ENCODE measurements at places on chromosomes 6 and 20.
A peak's percentile ranks its signal among the peaks of the same experiment; 100 is the strongest.

- H3K27ac ChIP-seq, result no peak overlapping the region
- no peak overlapping the region for H3K4me3 ChIP-seq
- no peaks in the 10 kb centered on the region for H3K36me3 ChIP-seq
- peaks cover 17% of the 10 kb centered on the region for H3K27me3 ChIP-seq
- H3K4me1 ChIP-seq, result no peaks in the 10 kb centered on the region
Observed at GRCh38 chr6:130766239-130767144, 60.7 kb upstream of the SMLR1 start.

DNA sequence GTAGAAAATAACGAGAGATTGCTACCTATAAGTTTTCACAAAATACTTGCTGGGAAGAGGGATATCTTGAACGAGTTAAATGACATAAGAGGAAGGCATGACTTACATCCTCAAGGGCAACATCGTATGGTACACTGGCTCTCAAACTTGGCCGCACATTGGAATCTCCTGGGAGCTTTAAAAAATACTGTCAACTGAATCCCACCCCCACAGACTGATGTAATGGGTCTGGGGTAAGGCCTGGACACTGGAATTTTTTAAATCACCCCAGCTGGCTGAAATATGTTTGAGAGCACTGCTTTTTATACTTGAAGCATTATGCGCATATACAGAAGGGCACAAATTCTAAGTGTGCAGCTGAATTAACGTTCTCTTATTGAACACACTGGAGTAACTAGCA is 8.0 kb upstream of the TSHZ2 start:
- no peak for DNase-seq
- H3K36me3 ChIP-seq, result no peaks in the 10 kb centered on the region
- no peaks in the 10 kb centered on the region for H3K27me3 ChIP-seq
- H3K4me1 ChIP-seq, result no peaks in the 10 kb centered on the region

- H3K4me1 ChIP-seq, result no peaks in the 10 kb centered on the region
- H3K27ac ChIP-seq, result no peak overlapping the region
- no peaks in the 10 kb centered on the region for H3K36me3 ChIP-seq
Observed at GRCh38 chr6:106844930-106845329, 129.6 kb downstream of the CD24 start.

- H3K4me1 ChIP-seq, result peaks cover 37% of the 10 kb centered on the region
- H3K36me3 ChIP-seq, result peaks cover 20% of the 10 kb centered on the region
- H3K27me3 ChIP-seq, result peaks cover 56% of the 10 kb centered on the region
- no peak for DNase-seq
- no peak overlapping the region for H3K27ac ChIP-seq
Observed at GRCh38 chr20:43916881-43917371, 2.3 kb downstream of the TOX2 start.

- no peak for DNase-seq
- no peak overlapping the region for H3K27ac ChIP-seq
- H3K4me1 ChIP-seq, result no peaks in the 10 kb centered on the region
- H3K4me3 ChIP-seq, result no peak overlapping the region
- no peaks in the 10 kb centered on the region for H3K36me3 ChIP-seq
Observed at GRCh38 chr20:11001302-11001701, 327.5 kb upstream of the JAG1 start.

DNA sequence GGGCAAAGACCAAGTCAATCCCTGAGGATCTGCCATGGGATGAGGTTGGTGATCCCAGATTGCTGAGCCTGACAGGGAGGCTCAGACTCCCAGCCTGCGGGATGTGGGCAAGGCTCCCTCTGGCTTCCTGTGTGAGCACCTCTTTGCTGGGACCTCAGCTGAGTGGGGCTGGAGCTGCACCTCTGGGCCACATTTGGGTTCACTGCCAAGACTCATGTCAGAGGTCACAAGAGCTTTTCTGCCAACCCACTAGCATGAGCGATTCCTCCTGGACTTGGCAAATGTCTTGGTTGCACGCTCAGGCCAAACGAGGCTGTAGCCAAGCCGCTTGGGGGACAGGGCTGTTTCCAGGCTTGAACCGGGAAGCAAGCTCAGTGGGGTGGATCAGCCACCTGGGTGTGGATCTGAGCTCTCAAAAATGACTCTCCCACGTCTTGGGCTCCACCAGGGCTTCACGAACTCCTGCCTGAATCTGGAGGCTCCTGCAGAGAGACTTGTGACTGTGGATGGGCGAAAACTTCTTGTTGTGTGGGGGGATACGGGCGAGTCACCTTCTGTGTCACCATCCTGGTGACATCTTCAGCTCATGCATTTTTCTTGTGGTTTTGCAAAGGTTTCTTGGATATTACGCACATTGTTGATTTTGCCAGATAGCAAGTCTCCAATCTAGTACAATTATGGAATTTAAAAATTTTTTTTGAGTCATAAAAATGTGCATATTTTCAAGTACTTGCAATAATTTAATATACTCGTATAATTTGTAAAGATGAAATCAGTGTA is 359.5 kb downstream of the CDH4 start:
- no peaks in the 10 kb centered on the region for H3K36me3 ChIP-seq
- DNase-seq, result no peak
- no peak overlapping the region for H3K27ac ChIP-seq
- no peak overlapping the region for H3K4me3 ChIP-seq

DNA sequence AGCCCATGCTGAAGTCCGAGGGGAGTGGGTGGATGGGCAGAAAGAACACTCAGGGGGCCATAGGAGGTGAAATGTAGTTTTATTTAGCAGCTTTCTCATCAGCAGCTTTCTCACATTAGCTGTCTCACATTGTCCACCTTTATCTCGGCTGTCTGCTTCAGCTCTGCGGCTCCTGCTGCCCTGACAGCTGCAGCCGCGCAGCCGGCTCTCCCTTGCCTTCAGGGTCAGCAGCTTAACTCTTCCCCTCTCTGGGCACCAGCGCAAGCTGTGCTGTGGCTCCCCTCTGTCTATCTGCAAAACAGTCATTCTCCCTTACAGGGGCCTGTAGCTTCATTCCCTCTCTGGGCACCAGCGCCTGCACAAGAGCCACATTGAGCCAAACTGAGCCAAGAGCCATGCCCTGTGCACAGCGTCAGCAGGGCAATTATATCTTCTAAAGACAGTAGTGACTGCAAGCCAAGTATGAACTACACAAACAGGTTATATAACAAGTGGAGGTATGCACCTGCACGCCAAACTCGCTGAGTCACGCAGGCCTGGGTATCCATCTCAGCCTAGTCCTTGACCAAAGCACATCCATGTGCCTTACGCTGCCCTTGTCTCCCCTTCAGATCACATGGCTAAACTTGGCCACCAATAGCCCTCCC is 198.8 kb downstream of the EYA2 start:
- DNase-seq, result no peak
- H3K4me3 ChIP-seq, result no peak overlapping the region
- H3K27me3 ChIP-seq, result peaks cover 5% of the 10 kb centered on the region
- no peaks in the 10 kb centered on the region for H3K36me3 ChIP-seq
- no peak overlapping the region for H3K27ac ChIP-seq

GRCh38 chr20:63084563-63084927 is 77.8 kb upstream of the BHLHE23 start:
- H3K27me3 ChIP-seq, result no peaks in the 10 kb centered on the region
- H3K27ac ChIP-seq, result no peak overlapping the region
- H3K4me1 ChIP-seq, result no peaks in the 10 kb centered on the region
- H3K36me3 ChIP-seq, result no peaks in the 10 kb centered on the region
- H3K4me3 ChIP-seq, result no peak overlapping the region

DNA sequence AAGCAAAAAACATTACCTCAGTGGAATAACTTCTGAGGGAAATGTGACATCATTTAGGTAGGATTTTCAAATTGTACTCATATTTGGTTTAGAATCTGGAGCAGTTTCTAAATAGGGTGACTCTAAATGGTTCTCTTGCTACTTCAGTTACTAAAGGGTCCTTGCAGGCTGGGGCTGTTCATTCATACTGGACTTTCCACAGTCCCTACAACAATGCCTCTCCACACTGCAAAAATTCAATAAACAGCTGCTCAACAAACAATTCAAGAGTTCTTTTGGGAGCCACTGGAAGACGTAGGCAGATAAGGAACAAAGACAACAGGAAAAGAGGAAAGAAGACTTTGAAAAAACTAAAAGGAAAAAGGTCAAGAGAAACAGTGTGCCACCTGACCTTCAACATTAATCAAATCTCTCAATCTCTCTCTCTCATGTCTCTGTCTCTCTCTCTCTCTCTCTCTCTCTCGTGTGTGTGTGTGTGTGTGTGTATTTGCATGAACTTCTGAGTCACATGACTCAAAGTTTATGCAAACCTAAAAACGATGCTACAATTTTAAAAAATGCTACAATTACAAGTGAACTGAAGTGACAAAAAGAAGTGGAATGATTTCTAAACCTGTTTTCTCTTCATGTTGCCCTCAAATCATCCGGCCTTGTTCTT is 14.5 kb downstream of the NOL7 start:
- peak overlapping the region; percentile 59 for H3K27ac ChIP-seq
- peaks cover 74% of the 10 kb centered on the region for H3K36me3 ChIP-seq
- H3K27me3 ChIP-seq, result no peaks in the 10 kb centered on the region
- DNase-seq, result no peak
- H3K4me3 ChIP-seq, result no peak overlapping the region
- H3K4me1 ChIP-seq, result peaks cover 21% of the 10 kb centered on the region

DNA sequence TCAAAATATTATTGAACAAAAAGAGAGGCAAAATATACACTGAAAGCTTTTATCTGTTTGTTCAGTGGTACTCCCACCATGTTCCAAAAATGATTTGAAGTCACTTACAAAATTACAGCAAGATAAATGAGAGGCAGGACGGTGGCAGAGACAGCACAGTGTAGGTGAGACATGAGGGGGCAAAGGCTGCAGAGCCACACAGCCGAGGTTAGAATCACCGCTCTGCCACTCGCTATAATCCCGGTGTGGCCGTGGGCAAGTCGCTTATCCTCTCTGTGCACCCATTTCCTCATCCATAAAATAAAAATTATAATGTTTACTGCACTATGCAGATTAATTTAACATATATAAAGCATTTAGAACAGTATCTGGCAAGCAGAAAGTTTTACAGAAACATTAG is 140.1 kb upstream of the BEND6 start:
- DNase-seq, result no peak
- H3K4me1 ChIP-seq, result no peaks in the 10 kb centered on the region
- no peak overlapping the region for H3K27ac ChIP-seq
- no peaks in the 10 kb centered on the region for H3K36me3 ChIP-seq

GRCh38 chr20:1897965-1898464 is 2.8 kb downstream of the SIRPA start:
- no peaks in the 10 kb centered on the region for H3K4me1 ChIP-seq
- no peaks in the 10 kb centered on the region for H3K36me3 ChIP-seq
- no peak overlapping the region for H3K4me3 ChIP-seq
- H3K27ac ChIP-seq, result no peak overlapping the region

DNA sequence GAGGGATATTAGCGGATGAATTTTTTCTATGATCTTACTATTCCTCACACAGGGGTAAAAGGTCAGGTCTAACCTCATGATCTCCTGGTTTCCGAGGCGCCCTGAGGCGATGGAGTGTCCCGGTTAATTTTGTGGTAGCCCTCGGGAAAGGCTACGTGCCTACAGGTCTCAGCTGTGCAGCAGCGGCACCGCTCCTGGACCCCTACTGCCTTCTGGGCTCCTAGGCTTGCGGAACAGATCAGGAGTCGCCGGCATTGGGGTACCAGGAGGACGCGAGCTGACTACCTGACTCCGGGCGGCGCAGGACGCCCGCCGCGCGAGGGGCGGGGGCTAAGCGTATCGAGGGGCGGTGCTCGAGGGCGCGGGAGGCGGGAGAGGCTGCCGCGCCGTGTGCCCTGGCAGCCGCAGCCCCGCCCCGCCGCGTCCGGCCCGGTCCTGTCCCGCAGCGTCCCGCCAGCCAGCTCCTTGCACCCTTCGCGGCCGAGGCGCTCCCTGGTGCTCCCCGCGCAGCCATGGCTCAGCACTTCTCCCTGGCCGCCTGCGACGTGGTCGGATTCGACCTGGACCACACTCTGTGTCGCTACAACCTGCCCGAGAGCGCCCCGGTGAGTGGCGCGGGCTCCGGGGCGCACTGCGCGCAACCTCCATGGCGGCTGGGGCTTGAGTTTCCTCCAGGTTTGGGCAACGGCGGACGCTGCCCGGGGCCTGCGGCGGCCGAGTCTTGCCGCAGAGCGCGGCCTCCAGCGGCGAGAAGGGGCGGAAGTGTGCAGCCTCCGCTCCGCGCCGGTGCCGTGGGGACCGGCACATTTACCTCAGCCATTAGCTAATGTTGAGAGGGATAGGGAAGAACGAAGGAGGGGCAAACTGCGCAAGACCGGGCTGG is at the start of gene NT5DC1:
Gene NT5DC1, plus strand, starts transcription at position 435 of the 883 bp plus-strand sequence. Its CDS starts 78 bp downstream, at position 513.
- H3K4me1 ChIP-seq, result peaks cover 55% of the 10 kb centered on the region
- DNase-seq, result peak; percentile 83

- H3K36me3 ChIP-seq, result no peaks in the 10 kb centered on the region
- peaks cover 27% of the 10 kb centered on the region for H3K27me3 ChIP-seq
- no peak for DNase-seq
- no peak overlapping the region for H3K4me3 ChIP-seq
Observed at GRCh38 chr6:159852877-159853276, 37.9 kb upstream of the MAS1 start.

GRCh38 chr6:3990692-3991491 is 88.0 kb downstream of the FAM217A start:
- no peak overlapping the region for H3K4me3 ChIP-seq
- no peak overlapping the region for H3K27ac ChIP-seq
- peak; percentile 52 for DNase-seq
- H3K4me1 ChIP-seq, result peaks cover 10% of the 10 kb centered on the region
- H3K27me3 ChIP-seq, result no peaks in the 10 kb centered on the region

- H3K4me1 ChIP-seq, result no peaks in the 10 kb centered on the region
- no peaks in the 10 kb centered on the region for H3K36me3 ChIP-seq
- peaks cover 7% of the 10 kb centered on the region for H3K27me3 ChIP-seq
- H3K27ac ChIP-seq, result no peak overlapping the region
- no peak for DNase-seq
Observed at GRCh38 chr6:116300566-116300965, 20.8 kb upstream of the TSPYL1 start.

GRCh38 chr20:52432740-52433139 is 241.2 kb upstream of the ZFP64 start:
- DNase-seq, result no peak
- no peak overlapping the region for H3K27ac ChIP-seq
- H3K27me3 ChIP-seq, result no peaks in the 10 kb centered on the region
- H3K4me1 ChIP-seq, result no peaks in the 10 kb centered on the region

GRCh38 chr20:8492173-8492572 is 360.1 kb downstream of the PLCB1 start:
- no peaks in the 10 kb centered on the region for H3K4me1 ChIP-seq
- no peak overlapping the region for H3K27ac ChIP-seq
- DNase-seq, result no peak
- no peaks in the 10 kb centered on the region for H3K36me3 ChIP-seq

Data from activated T-helper 2 cell treated with anti-CD3 and anti-CD28 coated beads, Interferon-gamma antibody, Interleukin-2, Interleukin-4, amounts not matched to agents 10 μg/mL and 5 μg/mL and 100 μg/mL, durations not matched to agents 14 hours and 24 hours and 36 hours (primary cell).